ENCODE measurements at places on chromosomes 3 and 15.

GRCh38 chr3:149198611-149199010, 23.0 kb downstream of the CP start:
- DNase-seq, result no peak

DNA sequence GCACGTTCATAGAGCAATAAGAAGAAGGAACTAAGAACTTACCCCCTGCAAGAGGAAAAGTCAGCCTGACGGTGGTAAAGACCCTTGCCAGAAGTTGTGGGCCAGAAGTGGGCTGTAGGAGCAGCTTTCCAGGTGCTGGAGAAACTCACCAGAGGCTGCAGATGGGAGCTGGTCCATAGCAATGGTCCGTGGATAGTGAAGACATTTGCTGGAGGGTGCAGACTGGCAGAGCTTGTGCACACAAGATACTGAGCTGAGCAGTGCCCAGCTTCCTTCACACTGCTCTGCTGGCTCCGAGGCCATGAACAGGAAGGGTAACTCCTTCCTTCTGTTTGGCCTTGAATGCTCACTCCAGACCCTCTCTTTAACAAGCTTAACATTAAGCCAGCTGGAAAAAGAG, 149.8 kb upstream of the BNIP2 start:
- no peak for DNase-seq

DNA sequence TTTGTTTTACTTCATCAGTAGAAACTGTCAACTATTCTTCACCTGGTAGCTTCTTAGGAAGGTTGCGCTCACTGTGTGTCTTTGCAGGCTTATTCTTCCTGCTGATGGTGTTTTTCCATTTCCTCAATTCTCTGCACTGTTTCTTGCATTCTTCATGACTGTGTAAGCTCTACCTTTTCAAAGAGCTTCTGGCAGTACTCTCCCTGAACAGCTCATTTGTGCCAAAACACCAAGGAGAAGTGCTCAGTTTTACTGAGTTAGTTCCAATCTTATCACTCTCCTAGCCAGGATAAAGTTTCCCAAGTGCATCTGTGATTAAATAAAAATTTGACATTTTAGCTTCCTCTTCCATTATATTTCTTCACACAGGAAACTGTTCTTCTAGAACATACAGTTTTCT, 339.8 kb downstream of the EPHA3 start:
- DNase-seq, result no peak

DNA sequence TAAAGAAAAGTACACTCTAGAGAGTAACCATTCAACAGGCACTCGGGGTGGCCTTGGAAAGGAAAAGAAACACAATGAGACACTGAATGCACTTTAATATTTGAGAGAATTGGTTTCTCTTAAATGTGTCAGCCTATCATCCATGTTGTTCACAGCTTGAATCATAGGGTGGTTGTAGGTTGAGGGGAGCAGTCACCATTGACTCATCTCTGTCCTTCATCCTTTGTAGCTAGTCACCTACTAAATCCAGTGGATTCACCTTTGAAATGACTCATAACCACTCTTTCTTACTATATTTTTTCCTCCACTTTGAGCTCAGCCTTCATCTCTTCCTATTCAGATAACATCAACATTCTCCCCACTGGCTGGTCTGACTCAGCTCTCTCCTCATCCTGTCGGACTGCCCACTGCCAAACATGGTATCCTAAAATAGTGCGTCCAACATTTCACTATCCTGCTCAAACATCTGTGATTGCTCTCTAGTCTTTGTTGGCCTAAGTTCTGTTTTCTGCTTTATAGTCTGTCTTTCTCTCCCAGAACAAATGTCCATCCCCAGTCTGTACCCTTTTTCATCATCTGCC, 182.7 kb upstream of the GADL1 start:
- DNase-seq, result no peak

- no peak for DNase-seq
These were observed 1.5 kb downstream of the FOXB1 start for GRCh38 chr15:60005352-60006202.

DNA sequence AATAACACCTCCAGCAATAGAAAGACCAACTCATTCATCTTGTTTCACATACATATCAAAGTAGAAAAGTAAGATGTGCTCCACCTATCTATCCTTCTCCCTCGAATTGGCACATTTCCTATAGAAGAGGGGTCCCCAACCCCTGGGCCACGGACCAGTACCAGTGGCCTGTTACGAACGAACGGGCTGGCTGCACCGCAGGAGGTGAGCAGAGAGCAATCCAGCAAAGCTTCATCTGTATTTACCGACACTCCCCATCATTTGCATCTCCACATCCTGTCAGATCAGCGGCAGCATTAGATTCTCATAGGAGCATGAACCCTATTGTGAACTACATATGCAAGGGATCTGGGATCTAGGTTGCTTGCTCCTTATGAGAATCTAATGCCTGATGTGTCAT, 95.0 kb upstream of the CGNL1 start:
- DNase-seq, result no peak

- DNase-seq, result peak; percentile 54
These were observed 97.5 kb downstream of the BDH1 start for GRCh38 chr3:197458179-197458707.

- no peak for DNase-seq
These were observed 2.9 kb downstream of the ACY1 start for GRCh38 chr3:51986010-51986947.

DNA sequence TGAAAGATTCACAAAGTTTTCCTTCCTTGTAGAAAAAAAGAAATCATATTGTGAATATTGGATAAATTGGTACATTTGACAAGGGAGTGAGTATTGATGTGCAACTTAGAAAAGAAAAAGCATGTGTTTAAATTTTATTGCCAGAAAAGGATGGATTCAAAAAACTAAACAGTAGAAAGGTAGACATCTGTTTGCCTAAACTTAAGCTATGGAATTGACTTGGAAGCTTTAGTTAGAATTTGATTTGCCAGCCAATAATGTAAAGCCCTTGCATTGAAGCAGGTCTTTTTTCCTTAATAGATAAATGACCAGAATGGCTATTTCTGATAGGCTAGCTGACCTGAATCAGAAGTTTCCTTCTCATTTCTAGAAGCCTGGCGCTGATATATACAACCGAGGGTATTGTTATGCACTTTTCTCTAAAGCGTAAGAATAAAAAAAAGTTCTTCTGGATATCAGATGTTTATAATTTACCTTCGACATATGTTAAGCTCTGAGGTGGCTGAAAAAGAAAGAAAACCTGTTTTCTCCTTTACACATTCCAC, 4.2 kb downstream of the RARB start:
- DNase-seq, result no peak

GRCh38 chr3:134144694-134145093, 106.0 kb downstream of the RYK start:
- no peak for DNase-seq

DNA sequence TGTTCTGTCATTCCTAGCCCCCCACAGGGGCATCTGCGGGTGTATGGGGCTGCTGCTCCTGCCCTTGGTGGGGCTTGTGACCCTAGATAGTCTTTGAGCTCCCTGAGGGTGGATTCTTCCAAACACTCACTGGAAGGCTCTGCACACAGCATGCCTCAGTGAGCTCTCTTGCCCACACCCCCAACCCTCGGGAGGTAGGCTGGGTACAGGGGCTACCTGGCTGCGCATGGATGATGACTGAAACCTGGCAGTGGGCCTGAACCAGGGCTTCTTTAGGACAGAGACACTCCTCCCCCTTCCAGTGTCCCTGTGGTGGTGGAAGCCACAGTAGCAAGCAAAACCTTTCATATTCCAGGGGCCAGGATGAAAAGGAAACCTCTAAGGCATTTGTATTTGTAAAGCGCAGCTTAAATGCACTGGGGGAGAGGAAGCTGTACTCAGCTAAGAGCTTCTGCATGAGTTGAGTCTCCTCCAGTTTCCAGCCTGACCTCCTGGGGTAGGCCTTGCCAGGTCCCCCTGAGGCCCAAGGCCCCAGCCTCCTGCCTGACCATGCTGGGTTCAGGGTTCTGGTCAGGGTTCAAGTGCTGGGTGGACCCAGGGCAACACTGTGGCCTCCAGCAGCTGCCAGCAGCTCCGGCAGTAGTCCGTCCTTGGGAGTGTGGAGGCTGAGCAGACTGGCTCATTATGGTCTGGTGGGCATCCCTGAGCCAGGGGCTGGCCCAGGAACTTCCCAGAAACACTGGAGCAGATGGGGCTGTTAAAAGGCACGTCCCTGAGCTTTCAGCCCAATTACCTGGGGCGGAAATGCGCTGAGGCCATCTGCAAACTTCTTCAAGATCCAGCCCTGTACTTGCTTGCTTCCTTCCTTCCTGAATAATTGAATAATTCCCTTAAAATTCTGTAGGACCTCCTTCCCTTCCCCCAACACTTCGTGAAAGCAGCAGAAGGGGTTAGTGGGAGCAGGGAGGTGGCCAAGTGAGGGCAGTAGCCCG, 89.7 kb downstream of the HMG20A start:
- no peak for DNase-seq

GRCh38 chr3:14214764-14215163, 36.1 kb downstream of the LSM3 start:
- DNase-seq, result no peak

- DNase-seq, result no peak
These were observed 11.5 kb downstream of the ITPR1 start for GRCh38 chr3:4504340-4505261.

DNA sequence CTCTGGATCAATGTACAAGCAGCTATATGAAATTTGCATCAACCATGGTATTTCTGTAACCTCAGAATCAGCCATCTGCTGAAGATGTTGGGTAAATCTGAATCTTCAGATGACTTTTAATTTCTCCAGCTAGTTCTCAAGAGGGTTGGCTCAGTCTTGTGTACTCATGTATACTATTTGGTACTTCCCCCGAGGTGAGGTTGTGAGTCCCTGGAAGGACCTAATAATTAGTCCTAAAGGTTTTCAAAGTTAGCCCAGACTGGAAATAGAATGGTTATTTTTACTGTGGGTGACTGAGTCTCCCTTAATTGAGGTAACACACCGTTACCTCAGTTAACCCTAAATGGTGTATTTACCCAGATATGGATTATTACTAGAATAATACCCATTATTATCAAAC, 104.3 kb upstream of the THSD4 start:
- DNase-seq, result no peak

DNA sequence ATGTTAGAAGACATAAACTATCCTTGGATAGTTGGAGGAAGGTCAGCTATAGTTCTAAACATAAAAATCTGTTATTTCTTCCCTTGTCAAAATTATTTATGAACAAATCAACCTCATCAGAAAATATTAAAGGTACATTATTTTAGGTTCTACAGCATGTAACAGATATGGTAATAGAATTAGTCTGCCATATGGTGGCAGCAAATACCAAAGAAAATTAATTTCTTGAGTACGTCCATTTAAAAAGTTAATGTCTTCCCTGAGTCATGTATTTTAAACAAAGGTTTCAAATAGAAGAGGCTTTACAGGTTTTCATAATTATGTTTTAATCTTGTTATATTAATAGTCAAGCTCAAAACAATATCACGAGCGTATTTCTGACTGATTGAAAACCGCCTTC, 17.9 kb upstream of the ANKRD28 start:
- DNase-seq, result no peak

DNA sequence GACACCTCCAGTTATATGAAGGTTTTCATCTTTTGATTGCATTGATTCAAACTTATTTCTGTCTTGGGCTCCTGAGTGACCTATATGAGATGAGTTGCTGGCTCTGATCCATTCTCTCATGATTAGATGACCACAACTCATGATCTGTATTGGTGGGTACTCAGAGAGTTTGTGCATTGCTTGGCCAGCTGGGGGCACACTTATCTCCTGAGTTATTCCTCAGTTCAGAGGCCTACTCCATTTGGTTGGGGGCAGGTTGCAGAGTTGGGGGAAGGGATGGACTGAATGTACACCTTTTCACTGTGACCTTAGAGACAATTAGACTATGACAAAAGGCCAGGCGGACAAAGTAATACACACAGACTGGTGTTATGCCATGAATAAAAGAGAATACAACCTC, 166.2 kb upstream of the SEMA6D start:
- DNase-seq, result no peak

DNA sequence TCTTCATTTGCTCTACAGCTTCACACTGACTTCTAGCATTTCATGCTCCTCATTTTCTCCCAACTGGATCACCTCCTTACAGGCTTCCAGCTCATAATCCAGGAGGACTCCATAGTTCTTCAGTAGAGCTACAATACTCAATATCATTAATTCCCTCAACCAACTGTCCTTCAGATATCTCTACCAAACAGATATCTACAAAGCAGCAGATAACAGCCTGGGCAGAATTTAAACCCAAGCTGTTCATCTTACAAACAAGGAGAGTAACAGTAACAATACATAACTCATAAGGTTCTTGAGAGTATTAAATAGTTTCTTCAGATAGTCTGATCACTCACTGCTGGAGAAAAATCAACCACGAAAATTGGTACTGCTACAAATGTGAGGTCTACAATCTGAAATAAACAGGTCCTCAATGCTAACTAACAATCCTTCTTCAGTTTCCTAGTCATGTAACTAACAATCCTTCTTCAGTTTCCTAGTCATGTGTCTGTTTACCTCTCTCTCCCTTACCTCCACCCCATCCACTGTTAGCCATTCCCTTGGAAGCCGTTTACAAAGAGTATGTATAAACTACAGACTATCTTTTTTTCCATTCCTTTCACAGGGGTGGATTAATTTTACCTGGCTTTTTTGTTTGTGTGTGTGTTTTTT, 5.0 kb downstream of the PEAK1 start:
- DNase-seq, result no peak

DNA sequence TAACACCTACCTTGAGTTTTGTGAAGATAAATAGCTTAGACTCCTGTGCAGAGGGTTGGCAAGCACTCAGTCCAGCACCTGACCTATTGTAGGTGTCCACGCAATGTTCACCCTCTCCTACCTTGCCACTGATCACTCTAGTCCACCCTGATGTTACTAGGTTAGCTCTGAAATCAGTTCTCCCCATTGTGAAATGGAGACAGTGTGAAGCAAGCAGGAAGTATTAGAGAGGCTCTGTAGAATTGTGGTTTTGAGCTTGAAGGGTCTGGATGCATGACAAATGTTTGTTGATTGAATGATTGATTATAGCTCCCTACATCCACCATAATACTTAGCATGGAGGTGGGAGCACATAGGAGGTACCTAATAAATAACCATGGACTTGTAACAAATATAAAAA, 199.7 kb downstream of the RPLP1 start:
- no peak for DNase-seq

DNA sequence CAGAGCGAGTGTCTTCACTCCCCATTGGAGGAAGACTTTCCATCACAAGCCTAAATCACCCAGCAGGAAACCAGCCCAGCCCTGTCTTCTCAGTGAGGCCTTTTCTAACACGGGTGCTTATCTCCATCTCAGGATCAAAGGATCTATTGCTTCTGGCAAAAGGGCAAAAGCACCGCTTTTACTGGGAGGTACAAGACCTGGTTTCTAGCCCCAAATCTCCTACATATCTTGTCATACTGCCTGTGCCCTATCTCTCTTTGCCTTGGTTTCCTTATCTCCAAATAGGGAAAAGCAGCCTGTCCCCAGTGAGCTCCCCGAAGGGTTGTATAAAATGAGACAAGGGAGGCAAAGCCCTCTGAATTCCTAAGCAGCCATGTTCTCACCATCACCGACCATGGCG, 5.2 kb downstream of the GLB1 start:
- no peak for DNase-seq

DNA sequence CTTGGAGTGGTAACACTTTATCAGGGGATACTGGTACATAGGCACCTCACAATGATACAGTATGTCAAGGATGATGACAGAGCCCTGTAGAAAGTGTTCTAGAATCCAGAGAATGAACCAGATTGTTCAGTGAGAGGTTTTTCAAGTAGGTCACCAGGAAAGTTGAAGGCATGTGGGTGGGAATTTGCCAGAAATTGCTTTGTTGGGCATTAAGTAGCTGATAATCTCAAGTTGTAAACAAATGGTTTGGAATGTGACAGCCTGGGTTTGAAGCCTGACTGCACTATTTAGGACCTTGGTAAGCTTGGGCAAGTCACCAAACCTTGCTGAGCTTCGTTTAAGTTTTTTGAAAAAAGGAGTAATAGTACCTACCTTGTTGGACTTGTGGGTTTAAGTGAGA, 12.5 kb downstream of the SLC35G2 start:
- DNase-seq, result no peak

Measured in Jurkat, Clone E6-1 (cell line).